ENCODE measurements at places on chromosomes 4 and X.

- no peak for DNase-seq
These were observed 43.8 kb upstream of the CPEB2 start for GRCh38 chr4:14958436-14958835.

- no peak for DNase-seq
These were observed 378.4 kb downstream of the PABPC4L start for GRCh38 chr4:133823177-133823576.

- no peak for DNase-seq
These were observed 24.9 kb upstream of the DYNLT3 start for GRCh38 chrX:37872303-37872655.

DNA sequence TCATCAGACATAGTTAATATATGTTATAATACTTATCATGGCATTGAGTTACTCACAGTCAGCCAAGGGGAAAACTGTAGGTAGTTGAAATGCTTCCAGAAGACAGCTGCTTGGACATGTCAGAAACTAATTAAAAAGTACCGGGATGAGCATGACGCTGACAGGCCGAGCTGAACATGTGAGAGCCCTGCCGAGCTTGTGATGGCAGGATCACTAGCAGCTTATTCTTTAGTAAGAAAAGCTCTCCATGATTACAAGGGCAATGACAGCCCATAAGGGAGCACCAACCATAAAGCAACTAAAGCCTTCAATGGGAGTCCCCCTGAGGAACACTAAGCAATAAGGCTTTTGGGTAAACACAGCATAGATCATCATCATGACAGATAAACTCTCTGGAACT is 435.6 kb downstream of the TLL1 start:
- DNase-seq, result no peak

- no peak for DNase-seq
These were observed 526.4 kb upstream of the CXorf51A start for GRCh38 chrX:147340947-147341346.

DNA sequence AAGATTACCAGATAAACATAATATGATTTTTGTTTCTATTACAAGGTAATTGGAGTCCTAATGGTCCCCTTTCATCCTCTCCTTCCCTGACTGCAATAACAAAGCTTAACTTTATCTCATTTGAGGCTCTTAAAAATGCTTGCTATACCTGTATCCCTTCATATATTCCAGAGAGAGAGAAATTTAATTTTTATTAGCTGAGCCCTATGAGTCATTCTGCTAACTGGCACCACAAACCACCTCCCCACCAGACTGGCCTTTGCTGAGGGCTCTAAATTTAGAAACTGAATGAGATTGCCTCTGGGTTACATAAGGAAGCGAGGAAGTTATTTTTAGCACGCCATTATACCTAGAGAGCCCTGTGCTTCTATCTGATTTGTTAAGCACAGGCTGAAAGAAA is 27.4 kb downstream of the CBLL2 start:
- peak; percentile 28 for DNase-seq

- DNase-seq, result no peak
These were observed 623.9 kb downstream of the CENPC start for GRCh38 chr4:66921433-66921832.

DNA sequence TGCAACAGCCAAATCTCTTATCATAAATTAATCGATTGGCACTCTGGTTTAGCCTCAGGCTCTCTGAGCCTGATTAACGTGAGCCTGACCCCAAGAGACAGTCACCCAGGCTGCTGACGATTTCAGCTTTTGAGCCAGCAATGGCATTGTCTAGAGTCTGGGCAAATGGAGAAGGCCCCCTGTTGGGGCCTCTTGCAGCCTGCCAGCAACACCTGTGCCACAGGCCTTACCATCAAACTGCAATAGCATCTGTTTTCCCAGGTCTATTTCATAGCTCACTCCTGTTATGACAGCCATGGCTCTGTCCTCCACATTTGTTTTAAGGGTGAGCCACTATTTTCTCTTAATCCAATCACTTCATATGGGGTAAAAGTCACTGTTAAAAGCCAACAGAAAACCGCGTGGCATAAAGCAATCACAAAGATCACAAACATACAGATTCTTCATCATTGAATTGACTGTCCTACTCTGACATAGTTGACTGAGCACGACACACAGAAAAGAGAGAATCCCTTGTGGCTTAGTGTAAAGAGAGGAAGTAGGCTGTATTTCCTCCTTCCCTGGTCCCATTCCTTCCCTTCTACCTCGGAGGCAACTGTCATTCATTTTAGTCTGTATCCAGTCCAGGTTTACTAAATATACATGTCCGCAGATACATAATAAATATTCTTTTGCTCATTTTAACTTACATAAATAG is 47.8 kb downstream of the SLC9A7 start:
- DNase-seq, result no peak

DNA sequence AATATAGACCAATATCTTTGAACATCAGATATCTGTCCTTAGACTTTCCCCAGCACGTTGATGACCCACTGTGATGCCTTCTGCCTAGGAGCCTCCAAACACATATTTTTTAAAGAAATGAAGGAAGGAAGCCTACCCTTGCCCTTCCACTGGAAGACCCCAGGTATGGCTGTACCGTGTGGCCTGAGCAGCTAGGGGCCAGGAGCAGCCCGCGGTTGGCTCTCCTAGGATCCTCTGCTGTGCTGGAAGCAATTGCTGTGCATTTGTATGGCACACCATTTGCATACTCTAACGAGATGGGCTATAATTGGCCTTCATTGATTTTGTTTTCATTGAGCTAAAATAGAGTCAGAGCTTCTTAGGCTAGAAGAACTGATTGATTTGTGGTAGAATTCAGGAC is 128.8 kb downstream of the GPAT3 start:
- DNase-seq, result no peak

GRCh38 chr4:128916832-128917231 is 107.3 kb downstream of the JADE1 start:
- no peak for DNase-seq

DNA sequence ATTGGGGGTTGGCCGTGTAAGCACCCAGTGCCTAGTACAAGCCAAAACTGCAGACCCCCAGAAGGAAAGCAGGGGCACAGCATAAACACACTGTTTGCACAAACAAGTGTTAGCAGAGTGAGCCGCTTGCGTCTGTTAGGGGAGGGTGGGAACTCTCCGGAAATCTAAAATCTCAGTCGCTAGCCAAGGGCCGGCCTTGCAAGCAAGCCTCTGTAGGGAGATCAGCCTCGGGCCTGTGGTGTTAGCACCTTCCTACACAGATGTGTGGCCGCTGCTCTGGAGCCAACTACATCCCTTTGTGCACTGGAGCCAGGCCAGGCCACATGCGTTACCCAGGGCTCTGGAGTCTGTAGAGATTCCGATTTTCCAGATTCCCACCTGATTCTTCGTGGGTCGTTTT is 67.1 kb downstream of the GPR143 start:
- DNase-seq, result no peak

DNA sequence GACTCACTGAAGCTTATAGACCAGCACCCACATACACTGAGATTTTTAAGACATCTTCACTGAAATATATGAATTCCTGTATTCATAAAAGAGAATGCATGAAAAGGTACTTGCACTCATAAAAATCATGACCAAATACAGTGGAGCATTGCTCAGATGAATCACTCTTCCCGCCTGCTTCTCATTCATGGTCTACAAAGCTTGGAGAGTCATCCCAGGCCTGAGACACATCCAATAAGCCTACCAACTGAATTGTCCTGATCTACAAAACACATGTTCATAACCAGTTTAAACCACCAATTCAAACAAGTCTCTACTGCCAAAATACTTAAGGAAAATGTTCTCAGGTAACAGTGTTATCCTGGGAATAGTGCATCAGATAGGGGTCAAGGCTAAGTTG is 38.1 kb downstream of the PROM1 start:
- no peak for DNase-seq

- DNase-seq, result no peak
These were observed 57.7 kb downstream of the NAT8L start for GRCh38 chr4:2116687-2117400.

DNA sequence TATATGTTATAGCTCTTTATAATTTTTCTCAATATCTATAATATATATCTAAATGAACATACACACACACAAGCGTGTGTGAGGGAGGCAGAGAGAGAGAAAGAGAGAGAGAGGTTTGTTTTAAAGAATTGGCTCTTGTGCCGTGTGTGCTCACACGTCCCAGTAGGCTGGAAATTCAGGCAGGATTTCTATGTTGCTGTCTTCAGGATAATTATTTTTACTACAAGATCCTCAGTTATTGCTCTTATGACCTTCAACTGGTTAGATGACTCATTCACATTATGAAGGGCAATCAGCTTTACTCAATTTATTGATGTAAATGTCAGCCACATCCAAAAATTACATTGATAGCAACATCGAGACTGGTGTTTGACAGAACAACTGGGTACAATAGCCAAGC is 1520.7 kb upstream of the PCDH7 start:
- DNase-seq, result no peak

GRCh38 chr4:59979061-59979460 is 1221.1 kb upstream of the ADGRL3 start:
- DNase-seq, result no peak

GRCh38 chrX:17086317-17086716 is 139.9 kb downstream of the REPS2 start:
- no peak for DNase-seq

DNA sequence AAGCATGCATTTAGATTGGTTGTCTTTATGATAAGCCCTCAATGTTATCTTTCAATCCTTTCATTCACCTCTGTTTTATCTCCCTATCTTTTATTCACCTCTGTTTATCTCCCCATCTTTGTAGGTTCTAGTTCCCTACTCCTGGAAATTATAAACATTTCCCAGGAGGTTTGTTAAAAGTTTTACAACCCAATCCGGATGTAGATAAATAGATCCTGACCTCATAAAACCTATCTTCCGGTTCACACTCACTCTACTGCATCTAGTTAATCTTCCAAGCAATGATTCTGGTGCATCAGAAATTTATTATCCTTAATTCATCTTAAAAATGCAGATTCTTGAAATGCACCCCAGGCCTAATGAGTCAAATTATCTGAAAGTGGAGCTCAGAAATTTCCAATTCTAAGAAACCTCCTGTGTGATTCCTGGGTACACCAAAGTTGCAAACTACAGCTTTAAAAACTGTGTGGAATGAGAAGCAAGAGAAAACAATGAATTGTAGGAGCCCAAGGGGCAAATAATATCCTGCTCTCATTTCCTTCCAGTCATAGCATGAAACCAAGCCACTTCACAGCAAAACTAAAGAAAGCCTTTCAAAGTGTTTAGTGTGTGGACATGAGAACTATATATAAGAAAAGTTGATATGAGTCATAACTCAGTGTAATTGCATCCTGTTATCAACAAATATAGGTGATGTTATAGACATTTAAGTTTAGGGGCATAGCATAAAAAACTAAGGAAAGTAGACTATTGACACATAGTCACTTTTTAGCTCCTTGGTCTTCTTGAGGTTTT is 51.1 kb upstream of the UGT8 start:
- DNase-seq, result no peak

DNA sequence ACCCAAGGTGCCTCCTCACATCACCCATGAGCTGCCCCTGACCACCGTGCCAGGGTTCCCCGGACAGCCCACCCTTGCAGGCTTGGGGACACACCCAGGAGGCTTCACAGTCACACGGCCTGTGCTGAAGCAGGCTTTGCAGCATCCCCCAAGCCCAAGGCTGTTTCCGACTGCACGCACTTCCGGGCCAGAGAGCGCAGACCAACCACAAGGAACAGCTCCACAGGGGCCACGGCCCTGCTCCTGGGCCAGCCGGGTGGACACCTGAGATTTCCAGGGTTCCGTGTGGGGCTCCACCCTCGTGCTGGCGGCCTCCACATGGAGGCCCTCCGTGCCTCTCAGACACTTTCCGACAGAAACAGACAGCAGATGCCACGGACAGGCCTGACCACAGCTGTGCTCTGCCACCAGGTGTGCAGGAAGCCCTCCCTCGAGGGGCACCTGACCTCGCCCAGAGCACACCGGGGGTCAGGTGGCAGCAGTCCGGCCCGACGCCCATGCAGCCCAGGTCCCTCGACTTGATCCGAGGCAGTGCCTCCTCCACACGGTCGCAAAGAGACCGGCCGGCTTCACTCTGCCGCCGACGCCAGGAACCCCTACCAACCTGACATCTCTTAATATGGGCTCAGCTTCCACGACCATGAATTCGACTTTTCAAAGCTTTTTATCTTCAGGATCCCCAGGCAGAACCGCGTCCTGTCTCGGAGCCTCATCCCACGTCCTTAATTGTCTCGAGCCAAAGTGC is 8.0 kb downstream of the CTBP1 start:
- DNase-seq, result no peak

GRCh38 chr4:184189966-184190365 is 27.7 kb downstream of the ENPP6 start:
- no peak for DNase-seq

DNA sequence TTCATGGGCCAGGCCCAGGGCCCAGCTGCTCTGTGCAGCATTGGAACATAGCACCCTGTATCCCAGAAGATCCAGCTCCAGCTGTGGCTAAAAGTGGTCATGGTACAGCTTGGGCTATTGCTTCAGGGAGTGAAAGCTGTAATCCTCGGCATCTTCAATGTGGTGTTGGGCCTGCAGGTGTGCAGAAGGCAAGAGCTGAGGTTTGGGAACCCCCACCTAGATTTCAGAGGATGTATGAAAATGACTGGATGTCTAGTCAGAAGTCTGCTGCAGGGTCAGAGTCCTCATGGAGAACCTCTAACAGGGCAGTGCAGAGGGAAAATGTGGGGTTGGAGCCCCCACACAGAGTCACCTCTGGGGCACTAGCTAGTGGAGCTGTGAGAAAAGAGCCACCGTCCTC is 341.7 kb downstream of the PPP3CA start:
- DNase-seq, result no peak

DNA sequence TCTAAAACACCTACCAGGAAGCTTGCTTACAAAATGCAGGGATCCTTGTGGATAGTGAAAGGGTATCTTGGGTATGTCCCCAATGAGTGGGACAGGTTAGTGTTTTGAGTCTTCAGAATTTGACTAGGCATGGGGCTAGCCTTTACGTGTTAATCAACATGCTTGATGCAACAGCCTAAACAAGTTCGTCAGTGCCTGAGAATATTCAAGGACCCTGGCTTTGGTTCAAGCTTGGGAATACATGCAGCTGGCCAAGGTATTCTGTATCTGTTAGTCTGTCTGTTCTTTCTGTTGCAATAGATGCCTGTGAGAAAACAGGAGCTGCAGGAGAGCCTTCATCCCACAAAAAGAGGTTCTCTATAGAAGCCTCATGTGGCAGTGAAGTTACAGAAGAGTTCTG is 149.5 kb downstream of the CCNG2 start:
- DNase-seq, result no peak
